Substantia nigra (tissue), 51 donors: ENCODE measurements at places on chromosomes 3 and 15.

DNA sequence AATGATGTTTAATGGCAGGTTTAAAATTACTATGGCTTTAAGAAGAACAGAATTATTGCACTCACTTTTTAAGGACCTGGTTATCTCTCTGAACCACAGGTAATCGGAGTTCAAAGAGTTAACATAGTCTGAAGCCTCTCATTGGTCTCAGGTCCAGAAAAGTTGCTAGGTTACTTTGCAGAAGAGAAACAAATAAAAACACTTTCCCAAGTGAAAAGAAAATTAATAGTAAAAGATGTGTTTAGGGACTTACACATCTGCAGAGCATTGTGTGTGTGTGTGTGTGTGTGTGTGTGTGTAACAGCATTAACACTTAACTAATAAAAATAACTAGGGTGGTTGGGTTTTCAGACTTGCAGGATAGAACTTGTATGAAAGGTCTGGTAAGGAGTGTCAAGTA, 1.0 kb downstream of the MASP1 start:
- DNase-seq = no peak

DNA sequence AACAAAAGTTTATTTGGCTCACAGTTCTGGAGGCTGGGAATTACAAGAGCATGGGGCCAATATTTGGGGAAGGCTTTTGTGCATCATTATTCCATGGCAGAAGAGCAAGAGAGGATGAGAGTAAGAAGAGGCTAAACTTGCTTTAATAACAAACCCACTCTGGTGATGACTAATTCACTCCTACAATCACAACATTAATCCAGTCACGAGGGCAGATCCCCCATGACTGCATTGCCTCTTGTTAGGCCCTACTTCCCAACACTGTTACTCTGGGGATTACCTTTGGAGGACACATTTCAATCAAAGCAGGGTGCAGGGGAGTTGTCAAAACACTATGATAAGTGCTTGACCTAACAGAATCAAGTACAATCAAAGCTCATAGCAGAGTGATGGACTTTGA, 181.7 kb downstream of the BBX start:
- no peak for DNase-seq

GRCh38 chr15:33539825-33540573, 229.2 kb downstream of the RYR3 start:
- no peak for DNase-seq

GRCh38 chr3:37321377-37321781, 147.0 kb upstream of the LRRFIP2 start:
- DNase-seq = no peak

DNA sequence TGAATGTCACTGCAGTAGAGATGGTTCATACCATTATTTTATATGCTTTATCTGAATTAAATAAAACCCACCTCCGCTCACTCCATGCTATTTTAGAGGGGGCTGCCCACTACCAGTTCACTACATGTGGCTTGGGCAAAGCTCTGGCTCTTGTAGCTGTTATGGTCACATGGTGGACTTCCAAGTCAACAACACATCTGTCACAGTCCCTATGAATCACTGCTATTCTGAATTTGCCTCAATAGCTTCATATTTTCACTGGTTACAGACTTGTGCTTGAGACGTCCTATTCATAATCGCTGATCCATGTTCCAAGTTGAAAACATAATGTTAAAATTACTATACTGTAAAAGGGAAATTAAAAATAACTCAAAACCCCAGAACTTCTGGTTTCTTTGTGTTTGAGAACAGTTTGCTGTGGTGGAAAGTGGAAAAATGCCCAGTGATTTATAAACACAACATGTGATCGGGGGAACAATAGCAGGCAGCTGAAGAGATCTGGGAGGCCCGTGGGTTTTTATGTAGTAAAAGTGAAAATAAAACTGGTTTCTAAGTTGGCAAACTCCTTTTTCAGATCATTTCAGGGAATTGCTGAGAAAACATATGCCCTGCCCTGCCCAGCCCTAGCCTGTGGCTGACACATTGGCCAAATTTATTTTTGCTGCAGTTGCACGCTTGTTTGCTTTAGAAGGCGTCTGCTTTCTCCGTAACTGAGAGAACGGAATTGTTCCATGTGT, 128.8 kb upstream of the PRR23C start:
- DNase-seq = no peak

GRCh38 chr15:63818191-63818590, 15.6 kb downstream of the HERC1 start:
- DNase-seq = no peak

DNA sequence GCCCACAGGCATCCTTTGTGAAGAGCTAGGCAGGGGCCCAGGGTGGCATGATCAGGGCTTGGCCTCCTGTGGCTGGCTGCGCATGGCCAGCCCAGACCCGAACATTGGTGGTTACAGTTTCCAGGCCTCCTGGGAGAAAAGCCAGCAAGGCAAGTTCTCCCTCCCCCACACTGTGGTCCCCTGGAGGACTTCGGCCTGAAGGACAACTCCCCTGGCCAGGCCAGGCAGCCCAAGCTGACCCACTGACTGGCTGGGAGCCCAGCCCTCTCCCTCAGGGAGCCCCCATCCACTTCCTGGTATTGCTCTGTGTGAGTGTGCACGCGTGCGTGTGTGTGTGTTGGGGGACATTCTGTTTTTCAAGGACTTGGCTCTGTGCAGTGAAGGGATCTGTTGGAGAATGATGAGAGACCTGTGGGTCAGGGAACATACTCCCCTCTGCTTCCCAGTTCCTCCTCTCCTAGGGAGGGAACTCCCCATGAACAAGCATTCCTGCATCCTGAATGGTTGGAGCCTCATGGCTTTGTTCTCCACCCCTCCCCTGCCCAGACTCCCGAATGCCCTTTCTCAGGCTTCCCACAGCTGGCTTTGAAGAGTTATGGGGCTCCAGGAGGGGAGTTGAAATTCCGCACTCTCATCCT, 29.5 kb downstream of the CORO2B start:
- no peak for DNase-seq

- DNase-seq = no peak
Measured at GRCh38 chr3:16484216-16484615, 29.3 kb downstream of the RFTN1 start.

GRCh38 chr3:14410503-14411165, 8.2 kb downstream of the SLC6A6 start:
- no peak for DNase-seq

DNA sequence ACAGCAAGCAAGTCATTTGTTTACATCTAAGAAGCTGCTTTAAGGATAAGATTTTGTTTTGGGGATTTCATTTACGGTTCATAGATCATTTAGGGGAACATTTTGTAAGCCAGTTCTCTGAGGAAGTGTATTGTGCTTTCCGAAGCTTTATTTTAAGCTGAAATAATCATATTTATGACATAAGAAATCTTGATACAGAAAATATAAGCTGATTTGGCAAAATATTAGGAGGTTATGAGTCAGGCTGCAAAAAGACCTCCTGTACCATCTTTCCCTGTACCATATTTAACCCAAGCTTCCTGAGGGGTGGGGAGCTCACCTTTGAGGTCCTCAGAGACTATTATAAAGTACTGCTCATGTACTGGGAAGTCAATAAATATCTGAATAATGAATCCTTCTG, 8.1 kb upstream of the EIF4E3 start:
- DNase-seq = no peak

- DNase-seq = no peak
Measured at GRCh38 chr15:87626860-87627259, 629.7 kb downstream of the NTRK3 start.
